D721Med (cell line): ENCODE measurements at places on chromosomes 3 and 15.
A peak's percentile ranks its signal among the peaks of the same experiment; 100 is the strongest.

DNA sequence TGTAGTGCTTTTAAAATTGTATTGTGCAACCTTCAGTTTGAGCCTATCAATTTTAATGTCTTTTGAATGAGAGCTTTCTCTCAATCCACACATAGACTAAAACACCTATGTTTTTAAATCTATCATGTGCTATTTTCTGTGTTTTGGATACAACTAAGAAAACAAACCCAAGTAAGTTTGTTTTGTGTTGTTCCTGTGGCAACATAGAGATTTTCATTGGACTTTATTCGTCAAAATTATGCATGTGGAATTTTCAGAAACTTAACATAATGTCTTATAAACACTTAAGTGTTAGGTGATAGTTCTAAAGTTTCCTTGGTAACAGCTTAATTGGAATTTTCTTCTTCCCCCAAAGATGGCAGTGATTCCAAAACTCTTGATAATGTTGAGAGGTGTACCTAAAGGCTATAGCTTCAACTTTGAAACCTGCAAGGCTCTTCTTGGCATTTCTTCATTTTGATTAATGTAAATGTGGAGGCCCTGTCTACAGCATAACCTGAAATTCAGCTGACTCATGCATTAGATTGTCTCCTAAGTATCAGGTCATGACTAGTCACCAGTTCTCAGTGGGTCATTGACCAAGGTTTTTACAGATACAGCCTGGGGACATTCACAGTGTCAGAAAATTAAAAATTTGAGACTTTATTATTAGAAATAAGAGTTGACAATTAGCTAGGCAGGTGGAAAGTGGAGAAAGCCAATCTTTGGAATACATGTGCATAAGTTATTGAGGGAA, 44.4 kb downstream of the COL6A5 start:
- DNase-seq: no peak

DNA sequence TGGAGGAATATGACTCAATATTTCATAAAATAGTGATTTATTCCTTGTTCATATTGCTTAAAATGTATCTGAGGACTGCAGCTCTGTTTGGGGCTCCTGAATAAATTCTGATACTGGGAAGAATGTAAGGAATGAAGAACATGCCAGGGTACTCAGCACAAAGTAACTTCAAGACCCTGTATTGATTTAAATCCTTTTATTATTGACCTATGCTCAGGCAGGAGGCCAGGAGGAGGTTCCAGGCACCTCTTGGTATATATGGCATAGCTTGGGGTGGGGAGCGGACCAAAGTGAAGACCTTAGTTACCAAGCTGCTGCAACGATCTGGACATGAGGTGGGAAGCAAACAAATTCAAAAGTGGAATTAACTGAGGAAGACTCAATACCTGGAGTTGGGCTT, 142.8 kb upstream of the PEX5L start:
- no peak for DNase-seq

DNA sequence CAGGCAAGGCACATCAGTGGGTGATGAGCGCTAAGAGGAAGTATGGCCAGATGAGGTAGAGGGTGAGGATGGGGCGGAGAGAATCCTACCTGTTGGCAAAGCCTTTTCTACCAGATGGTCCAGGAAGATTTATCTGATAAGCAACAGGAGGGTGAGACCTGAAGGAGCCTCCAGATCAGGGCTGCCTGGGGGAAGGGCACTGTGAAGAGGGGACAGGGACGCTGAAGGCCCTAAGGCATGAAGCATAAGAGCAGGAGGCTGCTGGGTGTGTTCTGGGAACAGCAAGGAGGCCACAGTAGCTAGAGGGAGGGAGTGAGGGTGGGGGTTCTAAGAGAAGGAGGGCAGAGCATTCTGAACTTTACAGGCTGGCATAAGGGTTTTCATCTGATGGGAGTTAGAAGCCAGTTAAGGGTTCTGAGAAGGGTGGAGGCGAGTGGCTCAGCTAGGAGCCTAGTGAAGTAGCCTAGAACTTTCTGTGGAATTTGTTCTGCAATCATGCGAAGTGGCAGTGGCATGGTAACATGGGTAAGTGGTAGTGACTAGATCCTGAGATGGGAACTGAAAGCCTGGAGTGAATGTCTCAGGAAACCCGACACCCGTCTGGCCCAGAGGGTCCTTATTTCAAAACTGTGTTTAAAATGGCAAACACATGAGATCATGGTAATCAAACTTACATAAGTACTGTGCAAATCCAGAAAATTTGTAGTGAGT, 29.9 kb downstream of the CGNL1 start:
- no peak for DNase-seq

- DNase-seq: no peak
Measured at GRCh38 chr15:50107157-50107556, 11.9 kb downstream of the ATP8B4 start.

DNA sequence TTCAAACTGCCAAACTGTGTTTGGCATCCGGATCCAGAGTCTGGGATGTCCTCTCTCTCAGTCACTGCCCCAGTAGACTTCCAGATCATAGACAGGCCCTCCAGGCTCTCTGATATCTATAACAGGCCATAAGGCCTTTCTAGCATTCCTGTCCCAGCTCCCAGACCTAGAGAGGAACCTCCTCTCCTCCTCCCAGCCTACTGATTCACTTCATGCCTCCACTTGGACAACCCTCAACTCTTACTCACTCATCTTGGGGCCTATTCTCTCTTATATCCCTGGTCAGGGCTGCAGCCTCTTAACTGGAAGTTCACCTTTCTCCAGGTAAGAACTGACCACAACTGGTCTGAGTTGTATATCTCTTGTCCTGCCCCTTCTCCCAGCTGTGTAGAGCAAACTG, 253.7 kb upstream of the TRIM42 start:
- DNase-seq: no peak

DNA sequence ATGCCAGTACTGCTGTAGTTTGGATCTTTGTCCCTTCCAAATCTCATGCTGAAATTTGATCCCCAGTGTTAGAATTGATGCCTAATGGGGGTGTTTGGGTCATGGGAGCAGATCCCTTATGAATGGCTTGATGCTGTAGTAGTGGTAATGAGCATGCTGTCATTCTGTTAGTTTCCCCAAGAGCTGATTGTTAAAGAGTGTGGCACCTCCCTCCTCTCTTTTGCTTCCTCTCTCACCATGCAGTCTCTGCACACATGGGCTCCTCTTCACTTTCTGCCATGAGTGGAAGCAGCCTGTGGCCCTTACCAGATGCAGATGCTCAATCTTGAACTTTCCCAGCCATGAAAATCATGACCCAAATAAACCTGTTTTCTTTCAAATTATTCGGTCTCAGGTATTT, 141.3 kb upstream of the DPPA4 start:
- DNase-seq: no peak

DNA sequence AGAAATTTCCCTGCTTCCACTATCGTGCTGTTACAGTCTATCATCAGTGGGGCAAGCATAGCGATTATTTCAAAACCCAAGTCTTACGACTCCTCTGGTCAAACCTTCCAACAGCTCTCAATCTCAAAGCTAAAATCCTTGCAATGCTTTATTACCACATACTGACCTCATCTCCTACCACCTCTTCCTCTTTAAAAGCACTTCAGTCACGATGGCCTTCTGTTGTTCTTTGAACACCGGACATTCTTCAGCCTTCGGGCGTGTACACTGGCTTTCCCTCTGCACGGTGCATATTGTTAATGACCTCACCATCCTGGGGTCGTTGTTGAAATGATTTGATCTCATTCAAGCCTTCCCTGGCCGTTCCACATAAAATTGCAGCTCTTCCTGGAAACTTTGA, 31.1 kb downstream of the MAGEL2 start:
- no peak for DNase-seq

- peak; percentile 87 for DNase-seq
Measured at GRCh38 chr3:16884084-16884747, 539 bp upstream of the PLCL2 start.
